ENCODE measurements at places on chromosomes 5 and 9.

GRCh38 chr9:81815781-81816180, 112.4 kb upstream of the SPATA31D4 start:
- no peak for DNase-seq

DNA sequence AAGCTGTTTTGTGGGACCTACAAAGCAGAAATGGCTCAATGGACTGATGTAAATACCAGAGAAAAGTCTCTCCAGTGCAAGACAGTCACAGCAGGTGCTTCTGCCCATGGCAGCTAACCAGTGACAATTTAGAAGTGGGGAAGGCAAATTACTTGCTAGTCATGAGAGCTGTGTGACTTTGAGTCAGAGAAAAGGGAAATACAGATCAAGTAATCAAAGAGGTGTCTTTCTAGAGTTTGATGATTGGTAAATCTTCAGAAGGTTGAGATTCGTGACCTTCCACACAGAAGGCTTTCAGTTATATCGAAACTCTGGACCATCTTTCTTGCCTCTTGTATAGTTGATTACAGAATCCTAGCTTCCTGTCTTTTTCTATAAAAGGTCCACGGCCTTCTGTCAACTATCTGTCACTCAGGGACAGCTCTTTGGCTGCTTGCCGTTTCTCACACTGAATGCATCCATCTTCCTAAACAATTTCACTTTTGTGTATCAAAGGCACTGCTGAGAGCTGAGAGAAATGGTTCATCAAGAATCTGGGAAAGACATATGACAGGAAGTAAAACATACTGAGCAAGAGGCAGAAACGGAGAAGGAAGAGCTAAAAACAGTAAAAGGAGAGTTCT, 993.9 kb upstream of the ACO1 start:
- no peak for DNase-seq

GRCh38 chr9:77016526-77017504, 2.6 kb upstream of the FOXB2 start:
- no peak for DNase-seq

DNA sequence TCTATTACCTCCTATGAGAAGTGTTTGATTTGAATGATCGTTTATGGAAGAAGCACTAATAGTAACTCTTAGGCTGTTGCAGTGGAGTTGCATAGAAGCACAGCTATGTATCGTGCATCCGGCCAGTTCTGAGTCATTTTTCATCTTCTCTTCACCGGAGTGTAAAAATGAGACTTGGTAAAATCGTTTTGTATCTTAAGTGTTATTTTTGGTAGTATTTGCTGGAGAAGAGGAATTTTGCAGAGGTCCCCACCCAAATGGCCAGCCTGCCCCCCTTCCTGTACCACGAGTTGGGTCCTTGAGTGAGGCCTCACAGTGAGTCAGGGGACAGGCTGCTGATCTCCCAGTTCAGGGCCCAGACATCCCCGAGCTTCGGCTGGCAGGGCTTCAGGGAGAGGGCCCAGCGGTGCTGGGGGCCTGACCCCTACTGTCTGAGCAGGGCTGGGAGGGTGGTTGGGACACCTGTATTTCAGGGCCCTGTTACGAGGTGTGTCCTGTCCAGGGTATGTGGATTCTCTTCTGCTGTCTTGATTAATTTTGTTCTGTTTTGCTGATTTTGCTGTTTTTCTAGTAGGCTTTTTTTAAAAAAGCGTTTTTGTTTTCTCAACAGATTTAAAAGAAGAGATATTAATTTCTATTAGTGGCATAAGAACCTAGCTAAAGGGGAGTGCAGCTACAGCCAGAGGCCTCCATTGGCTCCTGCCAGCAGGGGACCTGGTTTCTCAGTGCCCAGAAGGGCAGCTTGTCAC, 210.8 kb downstream of the TRIO start:
- DNase-seq: no peak

DNA sequence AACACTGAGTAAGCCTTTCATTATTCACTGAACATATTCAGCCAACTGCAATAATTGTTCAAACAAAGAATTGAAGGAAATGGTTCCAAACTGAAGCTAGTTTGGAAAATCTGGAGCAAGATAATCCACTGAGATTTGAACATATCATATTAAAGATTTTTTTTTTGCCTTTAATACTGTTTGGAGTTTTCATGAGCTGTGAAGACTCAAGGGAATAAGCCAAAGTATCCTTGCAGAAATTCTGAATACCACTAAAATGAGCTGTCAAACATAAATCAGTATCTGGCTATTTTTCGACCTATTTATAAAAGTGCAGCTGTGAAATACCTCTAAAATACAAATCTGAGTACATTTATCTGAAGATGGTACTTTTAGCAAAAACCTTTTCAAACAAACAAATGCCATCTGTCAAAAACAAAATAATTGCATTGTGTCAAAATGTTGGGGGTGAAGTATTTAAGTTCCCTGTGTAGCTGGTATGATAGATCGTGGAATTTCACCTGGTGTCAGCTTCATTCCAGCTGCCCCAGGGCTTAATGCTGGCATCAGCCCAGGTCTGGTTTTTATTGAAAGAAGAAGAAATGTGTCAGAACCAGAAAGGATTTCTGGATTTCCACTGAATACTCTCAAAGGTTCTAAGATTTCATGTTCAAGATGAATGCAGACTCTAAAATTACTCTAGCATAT, 149.0 kb upstream of the GRAMD2B start:
- no peak for DNase-seq

DNA sequence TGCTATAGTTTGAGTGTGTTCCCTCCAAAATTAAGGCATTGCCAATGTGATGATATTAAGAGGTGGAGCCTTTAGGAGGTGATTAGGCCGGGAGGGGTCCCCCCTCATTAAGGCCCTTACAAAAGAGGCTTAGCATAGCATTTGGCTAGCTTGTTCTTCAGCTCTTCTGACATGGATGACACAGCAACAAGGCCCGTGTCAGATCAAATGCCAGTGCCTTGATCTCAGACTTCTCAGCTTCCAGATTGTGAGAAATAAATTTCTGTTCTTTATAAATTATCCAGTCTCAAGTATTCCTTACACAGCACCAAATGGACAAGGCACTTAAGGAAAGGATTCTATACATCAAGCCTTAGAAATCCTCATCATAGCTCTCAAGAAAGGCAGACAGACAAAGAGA, 31.8 kb downstream of the SLC38A9 start:
- DNase-seq: no peak

GRCh38 chr5:157902449-157903116, 43.6 kb upstream of the CLINT1 start:
- DNase-seq: no peak

DNA sequence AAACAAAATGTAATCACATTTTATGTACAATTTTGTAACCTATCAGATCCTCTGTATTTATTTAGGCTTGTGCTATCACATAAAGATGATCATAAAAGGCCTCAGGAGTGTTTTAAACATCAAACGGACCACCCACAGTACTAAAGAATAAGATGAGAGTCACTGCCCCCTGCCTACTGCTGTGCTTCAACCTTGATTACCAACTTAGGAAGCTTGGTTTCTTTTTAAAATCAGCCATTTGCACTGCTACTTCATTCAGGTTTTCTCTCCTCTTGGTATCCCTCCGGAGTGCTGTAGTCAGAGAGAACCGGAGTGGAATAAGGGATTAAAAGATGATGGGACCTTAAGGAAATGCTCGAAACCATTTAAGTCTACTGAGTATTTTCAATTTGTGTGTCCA, 6.9 kb downstream of the C7 start:
- no peak for DNase-seq

DNA sequence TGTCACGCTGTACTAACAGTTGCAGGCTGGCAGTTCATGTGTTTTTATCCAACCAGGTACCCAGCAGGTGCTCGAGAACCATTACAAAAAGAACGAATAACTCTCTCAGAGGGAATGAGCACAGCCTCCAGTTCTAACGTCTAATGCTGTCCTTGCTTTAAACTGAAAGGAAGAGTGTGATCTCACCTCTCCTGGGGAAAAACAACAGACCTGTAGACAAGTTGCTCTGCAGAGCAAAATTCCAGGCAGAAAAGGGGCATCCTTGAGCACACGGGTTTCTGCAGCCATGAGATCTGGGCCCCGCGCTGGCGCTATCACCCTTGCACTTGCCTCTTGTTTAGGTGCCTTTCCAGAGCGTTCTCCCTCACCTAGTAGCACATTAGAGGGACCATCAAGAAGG, 92.5 kb upstream of the DNAH5 start:
- DNase-seq: no peak

DNA sequence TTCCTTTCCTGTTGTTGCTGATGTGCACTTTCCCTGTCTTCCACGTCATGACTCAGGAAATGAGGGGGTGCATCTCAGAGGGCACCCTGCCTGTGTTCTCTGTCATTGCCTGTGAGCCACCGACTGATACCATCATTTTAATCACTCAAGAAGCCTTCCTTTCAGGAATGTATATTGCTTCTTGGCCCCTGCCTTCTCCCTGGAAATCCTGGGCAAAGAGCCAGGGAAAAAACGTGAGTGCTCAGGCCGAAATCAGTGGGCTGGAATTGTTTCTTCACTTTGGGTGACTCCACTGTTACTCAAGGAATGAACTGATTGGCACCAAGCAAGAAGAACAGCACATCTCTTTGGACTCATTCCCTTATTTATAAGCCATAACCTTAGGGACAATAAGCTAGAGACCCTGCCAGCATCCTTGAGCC, 126.1 kb downstream of the SNX18 start:
- no peak for DNase-seq

- DNase-seq: no peak
Observed at GRCh38 chr5:96761618-96762017, 46.1 kb downstream of the ERAP1 start.

DNA sequence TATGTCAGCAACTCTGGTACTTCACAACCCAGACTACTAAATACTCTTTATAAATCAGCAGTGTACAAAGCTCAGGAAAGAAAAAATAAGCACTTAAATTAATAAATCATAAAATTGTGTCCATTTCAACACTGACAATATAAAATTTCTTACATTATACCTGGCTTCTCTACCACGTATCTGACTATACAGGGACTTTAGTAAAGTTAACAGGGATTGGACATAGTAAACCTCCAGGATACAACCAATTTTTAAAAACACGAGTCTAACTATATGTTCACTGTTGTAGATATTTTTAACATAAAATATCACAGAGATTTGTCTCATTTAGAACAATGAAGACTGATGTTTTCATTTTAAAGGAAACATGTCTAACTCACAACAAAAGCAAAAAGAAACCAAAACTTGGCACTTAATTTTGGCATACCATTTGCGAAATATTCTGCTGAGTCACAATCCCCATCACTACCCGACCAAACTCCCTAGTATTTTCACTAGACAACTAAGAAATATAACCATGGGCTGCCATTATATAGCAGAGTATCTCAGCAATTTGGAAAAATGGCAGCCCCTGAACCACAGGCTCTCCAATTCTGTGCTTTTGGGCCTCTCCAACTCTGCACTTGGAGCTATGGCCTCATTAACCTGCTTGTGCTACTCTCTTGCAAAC, 14.4 kb downstream of the FAM169A start:
- DNase-seq: no peak

- DNase-seq: no peak
Observed at GRCh38 chr9:120436983-120437475, 142.9 kb downstream of the CDK5RAP2 start.

DNA sequence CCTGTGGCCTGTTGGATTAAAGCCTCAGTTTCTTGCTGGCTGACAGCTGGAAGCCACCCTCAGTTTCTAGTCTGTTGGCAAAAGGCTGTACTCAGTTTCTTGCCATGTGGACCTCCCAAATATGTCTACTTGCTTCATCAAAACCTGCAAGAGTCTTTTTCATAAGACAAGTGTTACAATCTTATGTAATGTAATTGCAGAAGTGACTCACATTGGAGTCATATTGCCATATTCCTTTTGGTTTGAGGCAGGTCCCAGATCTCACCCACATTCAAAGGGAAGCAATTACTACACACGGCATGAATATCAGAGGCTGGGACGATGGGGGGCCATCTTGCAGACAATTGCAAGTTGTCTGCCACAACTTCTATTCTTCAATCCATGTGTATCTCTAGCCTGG, 286.7 kb upstream of the IL12B start:
- DNase-seq: no peak
